RWPE1 (cell line): ENCODE measurements at places on chromosomes 1 and 21.
A peak's percentile ranks its signal among the peaks of the same experiment; 100 is the strongest.

- DNase-seq = no peak
Observed at GRCh38 chr1:96233422-96233821, 488.2 kb upstream of the PTBP2 start.

DNA sequence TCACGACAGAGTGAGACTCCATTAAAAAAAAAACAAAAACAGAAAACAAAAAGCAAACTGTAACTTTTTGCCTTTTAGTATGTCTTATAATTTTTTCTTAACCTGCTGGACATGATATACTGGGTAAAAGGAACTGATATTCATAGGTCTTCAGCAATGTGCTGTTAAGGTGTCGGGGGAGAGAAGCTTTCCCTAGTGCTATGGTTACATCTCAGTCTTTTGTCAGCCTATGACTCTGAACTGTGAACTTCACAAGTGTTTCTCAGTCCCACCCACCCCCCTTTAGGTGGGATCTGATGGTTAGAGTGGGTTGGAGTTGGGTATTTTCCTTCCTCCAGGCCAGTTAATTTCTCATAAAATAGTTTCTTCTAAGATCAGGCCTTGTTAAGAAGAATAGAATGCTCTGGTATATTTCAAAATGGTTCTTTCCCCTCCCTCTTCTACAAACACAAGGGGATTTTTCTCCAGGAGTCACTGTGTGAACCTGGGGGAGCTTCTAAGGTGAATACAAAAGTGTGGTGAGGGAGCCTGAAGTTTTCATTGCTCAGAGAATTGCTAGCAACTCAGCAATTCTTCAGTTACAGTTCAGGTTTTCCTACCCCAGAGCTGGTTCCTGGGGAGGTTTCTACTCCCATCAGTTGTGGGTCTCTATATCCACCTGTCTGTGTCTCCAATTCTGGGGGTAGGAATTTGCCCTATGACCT, 16.1 kb upstream of the EDARADD start:
- DNase-seq = no peak

GRCh38 chr21:28068455-28069358, 924.0 kb downstream of the LTN1 start:
- DNase-seq = no peak

DNA sequence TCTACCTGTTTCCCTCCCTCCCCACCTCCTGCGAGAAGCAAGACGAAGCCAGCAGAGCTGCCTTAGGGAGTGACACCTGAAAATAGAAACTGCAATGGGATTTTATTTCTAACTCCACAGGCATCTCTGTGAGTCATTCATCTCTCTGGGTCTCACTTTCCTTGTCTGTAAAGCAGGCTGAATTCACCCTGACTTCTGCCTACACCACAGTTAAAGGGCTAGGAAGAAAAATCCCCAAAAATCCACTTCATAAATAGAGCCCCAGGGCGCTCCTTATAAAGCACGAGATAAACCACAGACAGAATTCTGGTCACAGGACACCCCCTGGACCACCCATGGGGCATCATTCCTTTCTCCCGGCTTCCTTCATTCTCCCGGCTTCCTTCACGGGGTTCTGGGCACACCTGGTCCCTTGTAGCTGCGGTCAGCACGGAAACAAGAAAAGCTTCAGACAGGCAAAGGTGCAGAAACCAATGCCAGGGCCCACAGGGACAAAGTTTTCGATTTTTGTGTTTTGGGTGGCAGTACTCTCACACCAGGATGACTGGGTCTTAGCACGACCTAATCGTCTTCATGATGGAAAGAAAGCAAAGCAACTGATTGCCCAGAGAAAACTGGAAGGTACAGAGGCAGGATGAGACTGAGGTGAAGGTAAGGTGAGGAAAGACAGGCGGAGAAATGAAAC, 2.8 kb upstream of the H6PD start:
- peak; percentile 49 for DNase-seq

DNA sequence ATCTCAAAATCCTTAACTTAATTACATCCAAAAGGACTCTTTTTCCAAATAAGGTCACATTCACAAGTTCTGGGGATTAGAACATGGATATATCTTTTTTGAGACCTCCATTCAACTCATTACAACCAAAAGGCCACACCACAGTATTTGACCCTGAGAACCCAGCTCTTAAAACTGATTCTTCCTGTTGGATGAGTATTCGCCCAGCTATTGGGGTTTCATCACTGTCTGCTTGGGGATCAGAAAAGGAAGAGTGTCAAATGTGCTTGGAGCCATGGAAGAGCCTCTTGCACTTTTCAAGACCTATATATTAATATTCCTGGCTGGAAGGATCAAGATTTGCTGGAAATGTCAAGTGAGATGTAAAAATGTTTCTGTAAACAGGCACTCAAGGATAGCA, 5.4 kb upstream of the TINAGL1 start:
- DNase-seq = no peak

GRCh38 chr1:16162163-16162822, 6.4 kb upstream of the EPHA2 start:
- DNase-seq = no peak

DNA sequence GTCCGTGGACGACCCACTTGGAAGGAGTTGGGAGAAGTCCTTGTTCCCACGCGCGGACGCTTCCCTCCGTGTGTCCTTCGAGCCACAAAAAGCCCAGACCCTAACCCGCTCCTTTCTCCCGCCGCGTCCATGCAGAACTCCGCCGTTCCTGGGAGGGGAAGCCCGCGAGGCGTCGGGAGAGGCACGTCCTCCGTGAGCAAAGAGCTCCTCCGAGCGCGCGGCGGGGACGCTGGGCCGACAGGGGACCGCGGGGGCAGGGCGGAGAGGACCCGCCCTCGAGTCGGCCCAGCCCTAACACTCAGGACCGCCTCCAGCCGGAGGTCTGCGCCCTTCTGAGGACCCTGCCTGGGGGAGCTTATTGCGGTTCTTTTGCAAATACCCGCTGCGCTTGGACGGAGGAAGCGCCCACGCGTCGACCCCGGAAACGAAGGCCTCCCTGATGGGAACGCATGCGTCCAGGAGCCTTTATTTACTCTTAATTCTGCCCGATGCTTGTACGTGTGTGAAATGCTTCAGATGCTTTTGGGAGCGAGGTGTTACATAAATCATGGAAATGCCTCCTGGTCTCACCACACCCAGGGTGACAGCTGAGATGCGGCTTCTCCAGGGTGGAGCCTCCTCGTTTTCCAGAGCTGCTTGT, 32.4 kb downstream of the PRMT2 start:
- peak; percentile 36 for DNase-seq

GRCh38 chr1:101992821-101993575, 3.7 kb downstream of the OLFM3 start:
- DNase-seq = no peak

DNA sequence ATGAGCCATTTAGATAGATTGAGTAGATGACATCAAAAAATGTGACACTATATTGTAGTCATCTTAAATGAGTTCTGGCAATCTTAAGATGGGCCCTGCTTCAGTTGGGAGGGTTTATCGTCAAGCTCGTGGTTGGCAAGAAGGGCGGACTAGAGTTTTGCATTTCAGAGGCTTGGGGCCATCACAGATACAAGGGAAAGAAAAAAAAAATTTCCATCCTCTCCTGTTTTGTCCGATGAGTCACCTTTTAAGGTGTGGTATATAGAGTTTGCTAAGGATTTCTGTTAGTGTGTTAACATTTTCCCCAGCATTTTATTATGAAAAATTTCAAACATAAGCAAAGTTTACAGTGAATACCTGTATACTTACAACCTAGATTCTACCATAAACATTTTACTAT, 31.8 kb upstream of the KCNQ4 start:
- peak; percentile 38 for DNase-seq

- DNase-seq = no peak
Observed at GRCh38 chr1:165543532-165544438, at the start of gene LRRC52. LRRC52 (plus strand) TSS chr1:165544000; CDS start chr1:165544297, 297 bp downstream.

GRCh38 chr21:36291509-36291908, 28.5 kb upstream of the MORC3 start:
- no peak for DNase-seq

- DNase-seq = peak; percentile 88
Observed at GRCh38 chr21:41142051-41142795, 25.7 kb upstream of the BACE2 start.

- no peak for DNase-seq
Observed at GRCh38 chr1:154573168-154573510, 5.6 kb downstream of the CHRNB2 start.

GRCh38 chr21:45506836-45507522, 35.3 kb downstream of the SLC19A1 start:
- no peak for DNase-seq

DNA sequence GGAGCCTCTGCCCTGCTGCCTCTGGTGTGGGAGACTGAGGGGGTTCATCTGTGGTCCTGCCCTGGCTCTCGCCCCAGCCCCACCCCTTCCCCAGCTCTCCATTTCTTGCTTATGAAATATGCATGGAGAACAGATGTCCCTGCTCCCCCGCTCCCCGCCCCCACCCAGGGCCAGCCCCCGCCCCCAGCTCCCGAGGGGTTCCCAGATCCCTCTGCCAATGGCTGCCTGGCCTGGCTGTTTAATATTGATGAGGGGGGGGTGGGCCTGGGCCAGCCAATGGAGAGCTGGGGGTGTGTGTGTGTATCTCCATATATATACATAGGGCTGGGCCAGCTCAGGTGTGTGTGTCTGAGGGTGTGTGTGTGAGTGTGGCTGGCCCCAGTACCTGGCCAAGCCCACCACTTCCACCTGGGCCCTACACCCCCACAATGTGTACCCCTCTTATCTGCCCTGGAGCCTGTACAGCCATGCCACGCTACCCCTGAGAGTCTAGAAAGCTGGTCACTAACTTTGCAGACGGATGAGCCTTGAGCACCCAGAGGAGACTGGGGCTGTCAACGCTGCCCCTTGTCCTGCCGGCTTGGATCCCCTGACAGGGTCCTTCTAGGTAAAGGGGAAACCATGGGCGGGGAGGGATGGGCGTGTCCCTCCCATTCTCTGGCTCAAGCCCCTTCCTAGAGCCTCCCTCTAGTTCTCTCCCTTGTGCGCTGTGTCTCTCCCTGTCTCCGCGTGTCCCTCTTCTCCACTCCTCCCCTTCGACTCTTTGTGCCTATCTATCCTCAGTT, at the start of gene NHLH1:
TSS of gene NHLH1 (plus strand) at position 341 of the 785 bp plus-strand sequence. CDS start 3,661 bp downstream, outside the sequence.
- DNase-seq = no peak
